ENCODE measurements at places on chromosomes 7 and 10.

GRCh38 chr10:12587451-12587888 lies 238.1 kb downstream of the CAMK1D start:
- DNase-seq, result no peak

DNA sequence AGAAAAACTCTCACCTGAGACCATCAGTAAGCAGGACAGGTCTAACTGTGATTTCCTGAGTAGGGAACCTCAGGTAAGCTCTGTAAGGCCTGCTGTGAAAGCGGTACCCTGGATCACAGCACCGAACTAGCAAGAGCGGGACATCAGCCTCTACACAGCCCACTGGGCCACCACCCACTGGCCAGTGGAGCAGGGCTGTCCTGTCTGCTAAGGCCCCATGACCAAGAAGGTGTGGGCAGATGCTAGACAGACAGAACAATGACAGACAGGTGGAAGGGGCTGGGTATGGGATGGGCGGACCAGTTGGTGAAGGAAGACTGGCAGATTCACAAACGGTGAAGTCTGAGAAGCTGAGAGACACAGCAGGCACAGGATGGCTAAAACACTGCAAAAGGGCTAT lies 79.4 kb upstream of the DDC start:
- no peak for DNase-seq

DNA sequence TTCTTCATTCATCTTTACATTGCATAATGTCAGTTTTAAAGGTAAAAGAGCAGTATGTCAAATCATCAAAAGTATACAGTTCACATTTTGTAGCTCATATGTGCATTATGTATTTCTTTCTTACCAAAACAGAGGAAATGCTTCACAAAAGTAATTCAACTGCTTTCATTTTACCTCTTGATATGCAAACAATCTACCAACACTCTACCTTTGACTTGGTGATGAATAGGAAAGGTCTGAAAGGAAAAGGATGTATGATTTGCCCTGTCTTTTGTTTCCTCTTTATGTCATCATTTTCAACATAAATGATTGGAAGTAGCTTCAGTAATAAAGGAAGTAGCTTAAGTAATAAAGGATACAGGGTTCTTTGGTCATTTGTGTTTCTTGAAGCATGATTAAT lies 846.7 kb downstream of the NXPH1 start:
- no peak for DNase-seq

GRCh38 chr7:130366564-130366963 lies 13.7 kb upstream of the CPA1 start:
- no peak for DNase-seq

DNA sequence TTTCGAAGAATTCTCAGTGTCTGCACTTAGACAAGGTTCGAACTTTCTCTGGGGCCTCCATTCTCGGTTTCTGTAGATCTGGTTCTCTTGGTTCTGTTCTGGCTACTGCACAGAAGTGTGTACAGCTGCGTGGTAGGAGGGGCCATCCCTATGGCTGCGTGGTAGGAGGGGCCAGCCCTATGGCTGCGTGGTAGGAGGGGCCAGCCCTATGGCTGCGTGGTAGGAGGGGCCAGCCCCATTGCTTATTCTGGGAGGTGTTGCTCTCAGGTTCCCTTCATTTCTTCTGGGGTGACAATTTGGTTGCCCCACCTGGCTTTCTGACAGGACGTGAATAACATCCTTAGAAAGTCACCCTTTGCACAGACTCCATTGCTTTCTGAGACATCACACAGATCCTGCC lies 65.2 kb upstream of the CHST15 start:
- no peak for DNase-seq

GRCh38 chr10:74092372-74092771 lies 58.3 kb downstream of the AP3M1 start:
- no peak for DNase-seq

- no peak for DNase-seq
Observed at GRCh38 chr7:2050511-2050866, 182.3 kb downstream of the MAD1L1 start.

DNA sequence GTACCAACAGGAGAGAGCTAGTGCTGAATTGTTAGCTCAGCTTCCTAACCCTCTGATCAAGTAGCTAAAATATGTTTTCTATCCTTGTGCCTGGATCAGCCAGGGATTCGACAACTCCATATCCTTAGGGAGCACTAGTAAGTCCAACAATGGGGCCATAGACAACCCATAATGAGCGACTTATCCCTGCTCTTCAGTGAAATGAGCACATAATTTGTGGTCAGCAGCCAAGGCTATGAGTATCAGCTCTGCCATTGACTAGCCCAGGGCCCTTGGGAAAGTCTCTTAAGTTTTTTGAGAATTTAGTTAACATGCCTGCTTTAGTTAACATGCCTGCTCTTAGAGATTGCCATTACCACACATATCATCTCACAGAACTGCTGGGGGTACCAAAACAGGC lies 39.3 kb downstream of the COL1A2 start:
- DNase-seq, result no peak

- no peak for DNase-seq
Observed at GRCh38 chr7:46387646-46388045, 466.6 kb upstream of the IGFBP3 start.

DNA sequence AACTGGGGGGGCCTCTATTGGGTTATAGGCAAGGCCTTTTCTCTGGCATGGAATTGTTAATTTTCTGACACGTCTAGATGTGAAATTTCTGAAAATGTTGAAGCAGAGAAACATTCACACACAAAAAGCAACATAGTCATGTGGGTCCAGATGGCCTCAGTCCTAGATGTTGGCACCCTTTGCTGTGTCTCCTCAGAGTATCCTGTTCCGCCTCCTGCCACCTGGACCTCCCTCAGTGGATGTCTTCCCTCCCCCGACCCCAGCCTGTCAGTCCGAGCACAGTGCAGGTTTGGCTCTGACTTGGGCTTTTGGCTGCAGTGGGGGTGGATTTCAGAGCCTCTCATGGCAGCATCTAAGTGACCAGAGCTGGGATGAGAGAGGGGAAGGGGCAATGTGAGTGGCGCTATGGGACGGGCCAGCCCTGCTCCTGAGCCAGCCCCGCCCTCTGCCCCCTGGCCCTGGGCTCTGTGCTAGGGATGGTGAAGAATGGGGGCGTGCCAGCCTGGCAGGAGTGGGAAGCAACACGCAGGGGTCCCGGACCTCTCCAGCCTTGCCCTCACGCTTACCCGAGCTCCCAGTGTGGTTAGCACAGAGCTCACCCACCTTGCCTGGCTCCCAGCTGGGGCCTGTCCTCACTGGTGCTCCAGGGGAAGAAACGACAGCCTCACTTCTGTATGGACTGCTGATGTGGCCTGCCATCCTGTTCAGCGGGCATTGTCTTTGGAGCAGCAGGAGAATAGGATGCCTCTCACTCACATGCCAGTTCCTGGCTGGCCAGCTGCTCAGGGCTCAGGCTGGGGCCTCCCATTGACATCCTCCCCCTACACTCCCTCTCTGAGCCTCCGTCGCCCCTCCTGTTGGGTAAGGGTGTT lies 6.2 kb downstream of the ATP6V0E2 start:
- no peak for DNase-seq

GRCh38 chr7:657565-658119 lies 68.9 kb upstream of the DNAAF5 start:
- DNase-seq, result no peak

- DNase-seq, result peak; percentile 42
Observed at GRCh38 chr10:71309919-71310318, 9.1 kb upstream of the SLC29A3 start.

DNA sequence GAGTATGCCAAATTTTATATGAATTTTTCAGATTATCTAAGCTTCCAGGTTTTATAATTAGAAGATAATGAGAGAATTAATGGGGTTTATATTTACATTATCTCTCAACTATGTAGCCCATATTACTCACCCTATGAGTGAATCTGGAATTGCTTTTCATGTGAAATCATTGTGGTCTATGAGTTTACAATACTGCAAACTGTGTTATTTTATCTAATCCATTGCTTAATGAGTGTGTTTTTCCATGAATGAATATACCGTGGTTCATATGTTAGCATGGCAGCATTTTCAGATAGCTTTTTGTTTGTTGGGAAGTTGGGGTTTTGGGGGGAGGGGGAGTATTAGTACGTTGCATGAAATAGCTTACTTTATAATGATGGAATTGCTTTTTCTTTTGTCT lies 44.5 kb downstream of the FGFBP3 start:
- DNase-seq, result no peak

DNA sequence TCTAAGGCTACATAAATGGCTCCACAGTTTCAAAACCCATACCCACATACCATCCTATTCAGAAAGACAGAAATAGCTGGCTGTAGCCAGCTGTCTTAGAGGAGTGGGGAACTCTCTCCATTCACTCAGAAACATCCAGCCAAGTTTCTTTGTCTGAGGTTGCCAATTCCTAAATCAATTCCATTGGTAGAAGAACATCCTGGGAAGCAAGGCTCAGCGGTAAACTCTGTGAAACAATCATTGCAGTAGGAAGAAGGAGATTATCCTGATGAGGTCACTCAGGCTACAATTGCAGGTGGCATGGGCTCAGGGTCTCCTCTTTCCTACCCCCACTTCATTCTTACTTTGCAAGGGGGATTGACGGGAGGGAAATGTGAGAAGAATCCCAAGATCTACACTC lies 154.0 kb downstream of the ETV1 start:
- DNase-seq, result no peak

GRCh38 chr7:14147532-14147931 lies 158.1 kb upstream of the ETV1 start:
- DNase-seq, result no peak

DNA sequence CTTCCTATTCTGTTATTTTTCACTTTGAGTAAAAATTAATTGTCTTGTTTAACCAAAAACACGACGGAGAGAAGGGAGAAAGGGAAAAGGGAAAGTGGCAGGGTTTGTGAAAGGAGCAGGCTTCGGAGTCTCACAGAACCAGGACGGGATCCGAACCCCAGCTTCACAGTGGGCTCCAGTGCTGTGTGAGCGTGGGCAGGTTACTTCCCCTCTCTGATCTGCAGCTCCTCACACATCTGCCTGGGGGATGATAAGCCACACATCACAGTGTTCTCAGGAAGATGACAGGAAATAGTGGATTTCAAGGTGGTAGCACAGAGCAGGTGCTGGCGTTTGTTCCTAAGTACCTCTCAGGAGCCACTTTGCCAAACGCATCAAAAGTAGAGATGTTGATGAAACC lies 94.2 kb upstream of the GPR26 start:
- no peak for DNase-seq

DNA sequence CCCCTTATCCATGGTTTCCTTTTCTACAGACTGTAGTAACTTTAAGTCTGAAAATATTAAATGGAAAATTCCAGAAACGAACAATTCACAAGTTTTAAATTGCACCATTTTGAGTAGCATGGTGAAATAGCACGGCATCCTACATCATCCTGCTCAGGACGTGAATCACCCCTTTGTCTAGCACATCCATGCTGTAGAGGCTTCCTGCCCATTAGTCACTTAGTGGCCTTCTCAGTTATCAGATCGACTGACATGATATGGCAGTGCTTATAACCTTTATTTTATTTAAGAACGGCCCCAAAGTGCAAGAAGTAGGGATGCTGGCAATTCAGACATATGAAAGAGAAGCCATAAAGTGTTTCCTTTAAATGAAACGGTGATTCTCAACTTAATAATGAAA lies 82.7 kb downstream of the CPXM2 start:
- no peak for DNase-seq

DNA sequence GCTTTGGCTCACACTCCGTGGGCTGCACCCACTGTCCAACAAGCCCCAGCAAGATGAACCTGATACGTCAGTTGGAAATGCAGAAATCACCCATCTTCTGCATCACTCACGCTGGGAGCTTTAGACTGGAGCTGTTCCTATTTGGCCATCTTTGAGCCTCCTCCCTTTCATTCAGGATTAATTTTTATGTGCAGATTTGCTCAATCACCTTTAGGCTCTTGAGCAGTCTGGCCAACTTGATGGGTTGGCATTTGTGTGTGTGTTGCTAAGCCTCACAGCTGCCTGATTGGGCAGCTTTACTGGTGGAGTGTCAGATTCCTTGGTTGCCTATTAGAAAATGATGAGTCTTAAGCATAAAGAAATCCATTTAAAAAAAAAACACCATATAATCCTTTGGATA lies 236.1 kb downstream of the KIF20B start:
- no peak for DNase-seq

- no peak for DNase-seq
Observed at GRCh38 chr10:114526126-114526503, 121.8 kb upstream of the AFAP1L2 start.

GRCh38 chr7:34759477-34760125 lies 101.6 kb downstream of the NPSR1 start:
- DNase-seq, result peak; percentile 9

DNA sequence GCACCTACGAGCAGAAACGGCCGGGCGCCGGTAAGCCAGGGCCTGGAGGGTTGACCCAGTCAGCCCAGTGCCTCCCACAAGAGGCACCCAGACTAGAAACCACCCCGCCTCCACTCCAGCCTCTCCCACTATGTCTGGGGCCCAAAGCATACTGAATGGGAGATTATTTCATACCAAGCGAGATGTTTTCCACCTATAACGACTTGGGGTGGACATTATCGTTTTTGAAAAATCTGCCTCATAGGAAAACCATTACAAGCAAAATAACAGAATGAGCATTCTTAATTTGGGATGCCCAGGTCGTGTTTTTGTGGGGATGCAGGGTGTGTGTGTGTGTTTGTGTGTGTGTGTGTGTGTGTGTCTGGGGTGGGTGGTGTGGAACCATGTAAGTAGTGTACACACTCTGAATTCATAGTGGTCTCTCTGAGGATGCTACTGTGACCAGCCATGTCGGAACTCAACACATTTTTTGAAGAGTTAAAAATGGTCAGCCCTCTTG lies 1.6 kb downstream of the HOXA6 start:
- no peak for DNase-seq

GRCh38 chr10:85792533-85792858 lies 574.1 kb downstream of the GRID1 start:
- no peak for DNase-seq

DNA sequence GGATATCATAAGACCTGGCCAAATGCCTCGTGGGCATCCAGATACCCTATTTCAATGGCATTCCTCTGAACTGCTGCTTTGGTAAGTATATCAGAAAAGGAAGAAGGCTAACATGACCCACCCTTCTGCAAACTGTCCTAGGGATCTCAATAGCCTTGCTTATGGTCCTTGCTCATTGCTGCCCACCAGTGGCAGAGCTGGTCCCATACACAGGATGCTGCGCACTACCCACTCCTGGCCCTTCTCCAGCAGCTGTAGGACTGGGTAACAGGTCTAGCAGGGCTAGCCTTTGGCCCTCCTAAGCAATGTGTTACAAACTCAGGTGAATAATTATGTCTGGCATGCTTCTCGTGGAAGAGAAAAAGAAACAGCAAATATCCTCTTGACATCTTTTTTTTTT lies 72.5 kb downstream of the C10orf90 start:
- DNase-seq, result peak; percentile 13

GRCh38 chr7:6272481-6273323 lies at the start of gene CYTH3:
TSS of gene CYTH3 (minus strand) at chr7:6272624. CDS start at chr7:6272507, 117 bp downstream.
- DNase-seq, result peak; percentile 100

- no peak for DNase-seq
Observed at GRCh38 chr7:35555386-35555785, 139.5 kb downstream of the HERPUD2 start.

GRCh38 chr7:45911311-45911710 lies 9.8 kb downstream of the IGFBP3 start:
- DNase-seq, result no peak

DNA sequence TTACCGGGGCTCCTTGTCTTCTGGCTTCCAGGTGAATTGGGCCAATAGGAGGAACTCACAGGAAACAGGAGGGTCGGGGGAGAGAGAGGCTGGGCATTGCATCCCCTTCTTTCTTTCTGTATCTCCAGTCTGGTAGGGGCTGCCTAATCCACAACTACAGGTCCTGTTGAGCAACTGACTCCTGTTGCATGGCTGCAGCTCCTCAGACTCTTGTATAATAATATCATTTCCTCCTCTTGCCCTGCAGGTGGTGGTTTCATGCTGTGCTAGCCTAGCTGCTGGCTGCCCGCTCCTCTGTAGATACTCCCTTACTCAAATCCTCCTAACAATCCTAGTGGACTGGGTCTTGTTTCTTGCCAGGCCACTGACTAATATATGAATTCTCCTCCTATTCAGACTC lies 276.5 kb upstream of the SMIM30 start:
- DNase-seq, result no peak
